ENCODE measurements at places on chromosomes 5 and 9. TPM values are rescaled to one million over a fixed set of nuclear protein-coding genes. Genes with fewer than 3 reads are reported as not detected.

- no peak for DNase-seq
Observed at GRCh38 chr9:81676395-81676794, 13.0 kb downstream of the TLE1 start.

The FANCC gene
- total RNA-seq = 7.5 TPM

The GNA14 gene
- not detected for total RNA-seq

- DNase-seq = no peak
Observed at GRCh38 chr9:129401623-129402370, 219.1 kb downstream of the C9orf50 start.
